ENCODE measurements at places on chromosomes 4 and X.
A peak's percentile ranks its signal among the peaks of the same experiment; 100 is the strongest.

GRCh38 chr4:152708796-152709195 lies 29.0 kb upstream of the TMEM154 start:
- DNase-seq: no peak

GRCh38 chr4:112127803-112128202 lies 17.5 kb upstream of the FAM241A start:
- no peak for DNase-seq

GRCh38 chr4:17347445-17347844 lies 164.4 kb downstream of the QDPR start:
- DNase-seq: no peak

- DNase-seq: no peak
Measured at GRCh38 chr4:4717692-4718091, 141.8 kb upstream of the MSX1 start.

- DNase-seq: no peak
Measured at GRCh38 chr4:88791274-88791673, 93.6 kb upstream of the NAP1L5 start.

- no peak for DNase-seq
Measured at GRCh38 chr4:164765833-164766232, 11.9 kb downstream of the SMIM31 start.

DNA sequence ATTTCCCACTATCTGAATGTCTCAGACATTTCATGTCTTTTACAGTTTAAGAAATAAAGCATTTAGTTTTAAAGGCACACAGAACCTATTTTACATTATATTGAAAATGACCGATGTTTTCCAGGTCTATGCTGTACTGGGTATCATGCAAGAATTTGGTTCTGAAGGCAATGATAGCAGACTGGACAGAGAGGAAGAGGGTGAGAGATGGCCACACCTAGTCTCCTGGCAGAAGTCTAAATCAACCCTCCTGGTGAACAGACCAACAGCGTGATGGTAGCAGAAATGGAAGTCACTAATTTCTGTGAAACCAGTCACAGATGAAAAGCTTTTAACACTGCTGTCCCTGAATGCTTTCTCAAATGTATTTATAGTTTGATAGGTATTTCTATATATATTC lies 41.9 kb downstream of the MID1 start:
- no peak for DNase-seq

GRCh38 chr4:109390115-109390768 lies 43.4 kb upstream of the SEC24B start:
- DNase-seq: no peak

GRCh38 chr4:1711571-1712215 lies 426 bp downstream of the SLBP start:
- peak; percentile 47 for DNase-seq

GRCh38 chr4:88720451-88721428 lies 23.1 kb upstream of the NAP1L5 start:
- DNase-seq: peak; percentile 44

- no peak for DNase-seq
Measured at GRCh38 chr4:108559068-108559793, 61.1 kb upstream of the RPL34 start.

DNA sequence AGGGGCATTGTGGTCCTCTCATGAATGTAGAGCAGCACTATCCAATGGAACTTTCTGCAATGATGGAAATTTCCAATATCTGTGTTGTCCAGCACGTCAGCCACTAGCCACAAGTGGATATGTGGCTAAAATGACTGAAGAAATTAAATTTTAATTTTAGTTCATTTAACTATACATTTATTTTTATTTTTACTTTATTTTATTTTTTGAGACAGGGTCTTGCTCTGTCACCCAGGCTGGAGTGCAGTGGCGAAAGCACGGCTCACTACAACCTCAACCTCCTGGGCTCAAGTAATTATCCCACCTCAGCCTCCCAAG lies 13.3 kb upstream of the RBBP7 start:
- DNase-seq: no peak

- peak; percentile 54 for DNase-seq
Measured at GRCh38 chr4:117357866-117358265, 272.5 kb upstream of the TRAM1L1 start.

- DNase-seq: no peak
Measured at GRCh38 chr4:21848021-21848420, 100.6 kb downstream of the KCNIP4 start.

GRCh38 chr4:32748498-32748897 lies 2028.3 kb downstream of the PCDH7 start:
- no peak for DNase-seq

DNA sequence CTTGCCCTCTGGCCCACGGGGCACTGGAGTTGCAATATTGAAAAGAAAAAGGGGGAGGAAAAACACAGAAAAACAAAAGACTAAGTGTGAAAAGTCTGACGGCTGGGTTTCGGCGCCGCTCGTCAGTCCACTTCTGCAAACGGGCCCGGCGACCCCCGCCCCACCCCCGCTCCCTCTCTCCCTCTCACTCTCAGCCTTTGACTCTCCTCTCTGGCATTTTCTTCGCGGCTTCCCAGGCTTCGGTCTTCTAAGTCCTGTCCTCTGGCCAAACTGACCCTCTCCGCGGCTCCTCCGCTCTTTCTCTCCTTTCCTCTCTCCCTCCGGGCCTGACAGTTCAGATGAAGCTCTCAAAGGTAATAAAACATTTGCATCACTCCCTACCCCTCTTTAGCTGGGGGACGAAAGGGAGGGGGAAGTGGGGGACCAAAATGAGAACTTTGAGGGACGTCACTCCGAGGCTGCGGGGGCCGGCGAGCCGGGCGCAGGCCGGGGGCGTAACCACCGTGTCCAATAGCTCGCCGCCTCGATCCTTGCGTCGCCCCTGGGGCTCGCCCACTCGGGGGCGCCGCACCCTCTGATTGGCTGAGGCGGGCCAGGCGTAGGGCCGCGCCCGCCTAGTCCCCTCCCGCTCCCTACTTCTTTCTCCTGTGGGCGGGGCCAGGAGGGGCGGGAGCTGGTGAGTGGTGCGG lies at the start of gene NKX6-1:
Gene NKX6-1, minus strand, starts transcription at position 358 of the 689 bp plus-strand sequence. CDS start 1,064 bp downstream, outside the sequence.
- no peak for DNase-seq

DNA sequence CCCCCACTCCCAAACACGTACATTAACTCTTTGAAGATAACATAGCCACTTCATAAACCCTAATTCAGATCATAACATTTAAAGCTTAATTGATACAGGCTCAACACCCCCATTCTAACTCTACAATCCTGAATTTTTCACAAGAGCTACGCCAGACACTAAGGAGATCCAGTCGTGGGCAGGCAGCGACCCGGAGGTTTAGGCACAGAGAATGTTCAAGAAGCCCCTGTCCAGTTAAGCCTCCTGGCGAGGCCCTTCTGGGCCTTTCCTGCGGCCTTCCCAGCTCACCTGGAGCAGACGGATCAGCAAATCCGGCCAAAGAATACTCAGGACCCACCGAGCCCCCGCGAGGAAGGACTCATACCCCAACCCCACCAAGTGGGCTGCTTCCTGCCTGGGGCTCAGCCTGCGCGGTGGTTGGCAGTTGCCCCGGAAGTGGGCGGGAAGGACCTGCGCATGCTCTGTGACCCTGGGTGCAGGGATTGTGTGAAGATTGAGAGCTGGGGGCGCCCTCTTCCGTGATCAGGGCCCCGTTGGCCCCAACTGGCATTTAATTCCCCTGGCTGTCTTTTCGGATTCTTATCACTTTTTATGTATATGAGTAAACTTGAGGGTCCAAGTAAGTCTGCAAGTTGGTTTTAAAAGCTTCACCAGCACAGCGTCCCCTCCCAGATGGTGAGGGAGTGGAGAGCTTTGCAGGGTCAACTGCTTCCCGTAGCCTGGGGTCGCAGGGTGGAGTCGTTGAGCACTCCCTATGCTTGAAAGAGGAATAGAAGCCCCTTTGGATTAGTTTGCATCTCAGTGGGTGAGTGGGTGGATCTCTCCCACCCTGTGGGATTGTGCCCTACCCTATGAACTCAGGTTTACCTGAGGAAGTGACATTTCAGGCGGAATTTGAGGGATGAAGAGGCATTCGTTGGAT lies at the start of gene TRIM61:
Gene TRIM61, minus strand, starts transcription at position 415 of the 922 bp plus-strand sequence. CDS start 7,655 bp downstream, outside the sequence.
- peak; percentile 86 for DNase-seq

DNA sequence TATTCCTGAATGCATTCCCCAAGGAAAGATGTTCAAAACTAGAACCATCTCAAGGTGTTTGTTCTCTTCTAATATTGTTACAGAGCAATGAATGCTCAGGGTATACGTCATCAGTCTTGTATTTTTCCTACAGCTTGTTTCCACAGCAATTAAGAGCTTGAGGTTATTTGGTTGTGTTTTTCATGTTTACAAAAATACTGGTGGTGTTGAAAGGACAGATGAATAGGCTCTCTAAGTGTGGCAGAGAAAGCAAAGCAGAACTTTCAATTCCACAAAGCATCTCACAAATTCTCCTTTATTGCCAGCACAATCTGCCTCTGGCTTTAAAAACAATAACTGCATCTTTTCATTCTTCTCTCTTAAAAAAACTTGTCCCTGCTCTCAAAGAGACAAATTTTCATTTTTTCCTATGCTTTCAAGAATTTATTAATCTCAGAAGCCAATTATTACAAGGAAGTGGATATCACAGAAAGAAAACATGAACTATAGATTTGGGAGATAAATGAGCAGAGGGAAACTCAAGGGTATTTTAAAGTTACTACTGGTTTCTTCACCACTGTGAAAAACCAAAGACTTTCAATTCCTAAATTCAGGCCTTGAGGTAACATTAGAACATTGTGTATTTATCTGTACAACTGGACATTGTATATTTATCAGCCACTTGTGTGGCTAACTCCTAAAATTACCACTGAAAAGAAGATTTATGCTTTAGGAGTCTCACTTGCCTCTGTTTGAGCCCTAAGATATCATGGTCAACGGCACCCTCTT lies 49.2 kb downstream of the DDX53 start:
- no peak for DNase-seq

DNA sequence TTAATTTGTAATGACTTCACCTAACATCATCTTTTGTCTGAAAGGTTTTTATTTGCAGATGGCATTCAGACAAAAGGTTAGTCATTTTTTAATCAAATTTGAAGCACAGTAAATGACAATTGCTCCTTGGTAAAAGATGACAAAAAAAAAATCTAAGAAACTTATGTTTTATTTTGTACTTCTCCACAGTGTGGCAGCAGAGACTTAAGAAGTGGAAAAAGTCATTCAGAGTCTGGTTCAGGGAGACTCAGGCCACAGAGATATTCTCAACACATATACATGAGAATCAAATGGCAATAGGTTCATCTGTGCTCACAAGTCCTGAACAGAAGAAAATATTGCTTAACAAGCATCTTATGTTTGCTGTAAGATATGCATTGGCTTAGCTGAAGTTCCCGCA lies 436.2 kb downstream of the KCNIP4 start:
- DNase-seq: peak; percentile 28

DNA sequence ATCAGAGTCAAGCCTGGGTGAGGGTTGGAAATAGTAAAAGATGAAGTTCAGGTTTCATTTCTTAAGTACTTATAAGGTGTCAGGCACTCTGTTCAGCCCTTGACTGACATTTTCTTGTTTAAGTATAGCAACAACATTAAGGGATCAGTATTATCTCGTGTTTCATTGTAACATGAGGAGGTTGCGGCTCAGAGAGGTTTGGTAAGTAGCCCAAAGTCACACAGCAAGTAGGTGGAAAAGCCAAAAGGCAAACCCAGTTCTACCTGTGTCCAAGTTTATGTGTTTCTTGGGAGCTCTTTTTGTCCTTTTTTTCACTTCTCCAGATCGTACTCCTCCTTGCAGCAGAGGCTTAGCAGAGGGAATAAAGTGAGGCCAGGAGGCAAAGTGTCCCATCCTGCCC lies 337.5 kb upstream of the KLF3 start:
- DNase-seq: no peak

DNA sequence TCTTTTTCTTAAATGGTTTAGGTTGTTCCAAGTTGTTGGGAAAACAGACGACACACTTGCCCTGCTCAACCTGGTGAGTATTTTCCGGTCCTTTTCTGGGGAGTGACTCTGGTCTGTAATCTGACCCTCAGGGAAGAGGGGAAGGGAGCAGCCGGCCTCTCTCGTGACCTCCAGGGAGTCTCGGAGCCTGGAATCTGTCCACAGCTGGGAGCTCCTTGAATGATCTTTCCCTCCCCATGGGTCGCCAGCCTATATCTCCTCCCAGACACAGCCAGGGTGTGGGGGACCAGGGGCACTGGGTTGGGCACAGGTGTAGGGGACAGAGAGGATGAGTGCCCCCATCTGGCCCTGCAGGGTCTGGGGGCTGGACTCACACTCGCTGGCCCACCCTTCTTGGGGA lies 18.9 kb downstream of the TMEM175 start:
- no peak for DNase-seq

- no peak for DNase-seq
Measured at GRCh38 chr4:11702886-11703557, 274.3 kb upstream of the HS3ST1 start.

GRCh38 chrX:117407449-117408150 lies 709.0 kb downstream of the KLHL13 start:
- DNase-seq: no peak

GRCh38 chr4:81723019-81723884 lies 251.5 kb upstream of the RASGEF1B start:
- DNase-seq: no peak

DNA sequence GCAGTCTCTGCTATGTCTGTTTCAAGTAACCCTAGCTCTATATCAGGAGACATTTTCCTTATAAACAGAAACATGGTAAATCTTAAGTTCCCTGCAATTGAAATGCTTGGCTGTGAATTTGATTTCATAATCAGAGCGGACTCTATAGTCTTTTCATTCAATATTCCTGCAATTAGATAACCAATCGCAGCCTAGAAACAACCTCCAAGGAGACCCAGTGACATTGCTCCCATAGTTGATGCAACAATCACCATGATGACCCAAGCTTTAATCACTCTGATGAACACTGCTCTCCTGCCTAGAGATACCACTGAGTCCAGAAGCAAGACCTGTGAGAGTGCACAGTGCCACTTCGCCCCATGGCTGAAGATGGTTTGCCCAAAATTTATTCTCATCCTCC lies at the start of gene CABS1:
Gene CABS1, plus strand, starts transcription at position 301 of the 400 bp plus-strand sequence. Its CDS starts 59 bp downstream, at position 360.
- no peak for DNase-seq

- DNase-seq: no peak
Measured at GRCh38 chr4:5976921-5977320, 41.3 kb downstream of the C4orf50 start.

DNA sequence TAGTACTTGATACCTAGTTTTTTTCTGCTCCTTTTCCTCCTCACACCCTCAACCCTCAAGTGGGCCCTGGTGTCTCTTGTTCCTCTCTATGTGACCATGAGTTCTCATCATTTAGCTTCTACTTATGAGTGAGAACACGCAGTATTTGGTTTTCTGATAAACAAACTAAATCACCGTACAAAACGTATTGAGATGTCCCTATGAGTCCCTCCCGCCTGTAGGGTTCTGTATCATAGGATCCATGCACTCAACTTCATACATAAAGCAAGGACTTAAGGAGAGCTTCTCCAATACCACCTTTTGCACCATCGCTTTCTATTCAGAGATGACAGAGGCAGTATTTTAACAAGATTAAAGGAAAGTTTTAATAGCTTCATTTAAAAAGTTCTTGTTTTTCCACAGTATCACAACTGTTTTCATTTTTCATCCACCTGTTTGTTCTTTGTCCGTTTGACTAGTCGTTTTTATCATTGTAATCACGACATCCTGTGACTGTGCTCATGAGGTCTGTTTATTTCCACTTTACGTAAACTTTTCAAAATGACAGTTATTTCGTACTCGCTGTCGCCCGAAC lies 457 bp upstream of the RAB9A start:
- no peak for DNase-seq

All from spinal cord (tissue), 10 donors.